ENCODE measurements at places on chromosomes 4 and X.

- no peak overlapping the region for H3K4me3 ChIP-seq
- no peaks in the 10 kb centered on the region for H3K27me3 ChIP-seq
- DNase-seq = no peak
- H3K36me3 ChIP-seq = no peaks in the 10 kb centered on the region
Observed at GRCh38 chr4:94698187-94698586, 59.6 kb upstream of the BMPR1B start.

DNA sequence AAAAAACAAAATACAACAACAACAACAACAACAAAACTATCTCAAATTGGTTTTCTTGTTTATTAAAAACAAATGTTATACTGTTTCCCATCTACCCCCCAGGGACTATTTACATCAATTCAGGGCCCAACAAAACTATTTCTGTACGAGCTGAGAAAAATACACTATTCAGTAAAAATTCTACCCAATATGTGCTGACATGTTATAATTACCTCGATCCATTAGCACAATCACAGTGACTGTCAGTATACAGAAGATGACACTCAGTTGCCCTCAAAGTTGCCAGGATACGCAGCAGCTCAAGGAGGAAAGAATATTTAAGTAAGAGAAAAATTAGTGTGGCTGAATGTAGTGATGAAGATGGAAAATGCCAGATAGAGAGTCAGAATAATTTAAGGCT lies 150.1 kb downstream of the COX18 start:
- no peak for DNase-seq
- no peak overlapping the region for H3K4me3 ChIP-seq
- H3K36me3 ChIP-seq = no peaks in the 10 kb centered on the region
- H3K27me3 ChIP-seq = no peaks in the 10 kb centered on the region
- no peak overlapping the region for H3K27ac ChIP-seq
- no peaks in the 10 kb centered on the region for H3K4me1 ChIP-seq

- H3K36me3 ChIP-seq = peaks cover 4% of the 10 kb centered on the region
- H3K4me1 ChIP-seq = no peaks in the 10 kb centered on the region
- H3K27me3 ChIP-seq = no peaks in the 10 kb centered on the region
- no peak overlapping the region for H3K27ac ChIP-seq
Observed at GRCh38 chrX:120262859-120263708, 12.5 kb downstream of the ZBTB33 start.

GRCh38 chr4:120105472-120105871 lies 38.8 kb upstream of the MAD2L1 start:
- H3K4me3 ChIP-seq = no peak overlapping the region
- no peak overlapping the region for H3K27ac ChIP-seq
- H3K36me3 ChIP-seq = no peaks in the 10 kb centered on the region
- no peak for DNase-seq

DNA sequence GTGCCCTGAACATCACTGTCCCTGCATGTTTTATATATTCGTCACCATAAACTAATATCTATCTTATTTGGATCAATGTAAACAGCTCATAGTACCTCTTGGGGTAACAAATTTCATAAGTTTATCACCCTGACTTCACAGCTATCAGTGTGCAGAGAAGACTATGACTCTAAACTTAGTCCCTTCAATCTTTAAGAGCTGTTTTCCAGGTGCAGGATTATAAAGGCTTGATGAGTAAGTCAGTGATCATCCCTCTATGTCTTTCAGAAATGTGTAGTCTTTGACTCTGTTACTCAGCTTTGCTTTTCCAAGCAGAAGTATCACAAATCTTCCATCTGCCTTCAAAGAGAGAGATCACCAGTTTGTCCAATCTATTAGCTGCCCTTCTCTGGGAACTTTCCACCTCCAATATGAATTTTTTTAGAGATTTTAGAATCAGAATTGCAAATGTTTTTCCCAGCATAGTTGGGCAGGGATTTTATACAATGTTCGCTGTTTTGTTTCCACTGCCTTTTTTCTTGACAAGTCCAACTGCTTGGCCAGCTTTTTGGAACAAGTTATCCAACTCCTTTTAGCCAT lies 45.1 kb upstream of the TSPAN7 start:
- H3K27ac ChIP-seq = no peak overlapping the region
- DNase-seq = no peak
- H3K36me3 ChIP-seq = no peaks in the 10 kb centered on the region

Measured in activated T-helper 2 cell treated with anti-CD3 and anti-CD28 coated beads, Interferon-gamma antibody, Interleukin-2, Interleukin-4, amounts not matched to agents 10 μg/mL and 5 μg/mL and 100 μg/mL, durations not matched to agents 14 hours and 24 hours and 36 hours (primary cell).